Ovary (tissue), 10 donors: ENCODE measurements at places on chromosomes 13 and 19.

DNA sequence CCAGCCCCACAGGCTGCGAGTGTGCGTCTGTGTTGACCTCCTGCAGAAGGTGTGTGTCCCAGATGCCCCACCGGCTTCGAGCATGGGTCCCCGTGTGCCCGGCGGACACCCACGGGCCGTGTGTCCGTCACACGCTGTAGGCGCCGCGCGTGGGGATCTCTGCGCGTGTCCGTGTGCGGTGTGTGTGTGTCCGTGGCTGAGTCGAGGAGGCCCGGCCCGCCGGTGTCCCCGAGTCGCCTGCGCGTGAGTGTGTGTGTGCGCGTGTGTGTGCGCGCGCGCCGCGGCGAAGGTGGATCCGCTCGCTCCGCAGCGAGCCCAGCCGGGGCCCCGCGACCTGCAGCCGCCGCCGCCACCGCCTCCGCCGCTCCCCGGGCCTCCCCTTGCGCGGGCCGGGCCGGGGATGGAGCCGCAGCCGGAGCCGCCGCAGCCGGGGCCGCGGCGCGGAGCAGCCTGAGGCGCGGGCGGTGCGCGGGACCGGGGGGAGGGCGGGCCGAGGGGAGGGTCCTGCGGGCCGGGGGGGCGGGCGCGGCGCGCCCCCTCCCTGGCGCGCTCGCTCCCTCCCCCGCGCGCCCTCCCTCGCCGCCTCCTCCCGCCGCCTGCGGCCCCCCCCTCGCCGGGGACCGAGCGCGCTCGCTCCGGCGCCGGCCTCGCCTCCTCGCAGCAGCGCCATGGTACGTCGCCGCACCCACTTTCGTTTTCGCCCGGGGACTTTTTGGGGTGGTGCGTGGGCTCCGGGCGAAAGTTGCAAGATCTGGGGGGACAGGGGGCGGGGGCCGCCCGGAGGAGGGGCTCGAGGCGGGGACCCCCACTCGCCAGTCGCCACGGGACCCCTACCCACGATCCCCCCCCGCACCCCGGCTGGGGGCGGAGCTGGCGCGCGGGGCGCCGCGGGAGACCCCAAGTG is 7.1 kb upstream of the NFIC start:
- peak; percentile 83 for DNase-seq

DNA sequence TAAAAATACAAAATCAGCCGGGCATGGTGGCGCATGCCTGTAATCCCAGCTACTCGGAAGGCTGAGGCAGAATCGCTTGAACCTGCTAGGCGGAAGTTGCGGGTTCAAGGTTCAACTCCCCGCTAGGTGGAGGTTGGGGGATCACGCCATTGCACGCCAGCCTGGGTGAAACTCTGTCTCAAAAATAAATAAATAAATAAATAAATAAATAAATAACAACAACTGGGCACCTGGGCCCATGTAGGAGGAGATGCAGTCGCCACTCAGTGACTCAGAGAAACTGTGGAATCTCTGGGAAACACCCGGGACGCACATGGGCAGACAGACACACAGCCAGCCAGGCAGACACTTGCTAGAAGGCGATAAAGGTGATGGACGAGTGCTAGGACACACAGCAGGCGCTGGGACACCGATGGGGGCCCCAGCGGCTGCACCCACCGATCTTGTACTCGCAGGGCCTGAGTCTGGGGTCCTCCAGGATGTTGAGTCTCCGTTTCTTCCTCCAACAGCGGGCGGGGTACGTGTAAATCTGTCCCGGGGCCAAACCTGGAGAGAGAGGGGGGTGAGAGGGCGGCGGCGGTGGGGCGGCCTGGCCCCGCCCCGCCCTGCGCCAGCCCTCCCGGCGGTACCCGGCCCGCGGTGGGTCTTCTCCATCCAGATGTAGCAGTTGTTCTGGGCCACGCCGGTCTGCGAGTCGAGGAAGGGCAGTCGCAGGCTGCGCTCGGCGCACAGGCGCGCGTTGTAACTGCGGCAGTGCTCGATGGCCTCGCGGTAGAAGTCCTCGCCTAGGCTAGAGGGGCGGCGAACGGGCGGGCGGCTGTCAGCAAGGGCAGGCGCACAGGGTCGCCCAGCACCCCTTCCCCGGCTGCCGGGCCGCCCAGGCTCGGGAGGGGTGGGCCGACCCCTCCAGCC is 1.8 kb downstream of the DPF1 start:
- DNase-seq: no peak

GRCh38 chr19:246551-246950 is 44.7 kb downstream of the PLPP2 start:
- DNase-seq: no peak

- no peak for DNase-seq
Observed at GRCh38 chr13:109875746-109876145, 89.4 kb upstream of the IRS2 start.

- DNase-seq: no peak
Observed at GRCh38 chr13:31150315-31150985, 11.3 kb downstream of the HSPH1 start.

DNA sequence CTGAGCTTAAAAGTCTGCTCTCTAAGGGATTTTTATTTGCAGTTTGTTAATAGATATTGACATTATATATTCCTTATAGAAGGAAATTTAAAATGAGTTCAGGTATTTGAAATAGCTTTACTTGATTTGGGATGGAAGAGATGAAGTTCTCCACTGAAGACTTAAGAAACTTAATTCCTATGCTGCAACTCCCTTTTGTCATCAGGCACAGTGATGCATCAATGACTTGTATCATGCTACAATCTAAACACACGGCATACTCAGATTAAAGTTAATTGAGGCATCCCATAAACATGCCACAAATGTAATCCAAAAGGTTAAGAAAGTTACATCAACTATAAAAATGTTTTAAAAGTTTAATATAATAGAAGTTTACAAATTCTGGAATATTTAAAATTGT is 109.0 kb downstream of the STARD13 start:
- DNase-seq: no peak

GRCh38 chr13:44573790-44574465 is 2.2 kb downstream of the TSC22D1 start:
- no peak for DNase-seq

GRCh38 chr19:15419413-15420025 is 731 bp upstream of the AKAP8L start:
- no peak for DNase-seq
